ENCODE measurements at places on chromosomes 6 and 20.

DNA sequence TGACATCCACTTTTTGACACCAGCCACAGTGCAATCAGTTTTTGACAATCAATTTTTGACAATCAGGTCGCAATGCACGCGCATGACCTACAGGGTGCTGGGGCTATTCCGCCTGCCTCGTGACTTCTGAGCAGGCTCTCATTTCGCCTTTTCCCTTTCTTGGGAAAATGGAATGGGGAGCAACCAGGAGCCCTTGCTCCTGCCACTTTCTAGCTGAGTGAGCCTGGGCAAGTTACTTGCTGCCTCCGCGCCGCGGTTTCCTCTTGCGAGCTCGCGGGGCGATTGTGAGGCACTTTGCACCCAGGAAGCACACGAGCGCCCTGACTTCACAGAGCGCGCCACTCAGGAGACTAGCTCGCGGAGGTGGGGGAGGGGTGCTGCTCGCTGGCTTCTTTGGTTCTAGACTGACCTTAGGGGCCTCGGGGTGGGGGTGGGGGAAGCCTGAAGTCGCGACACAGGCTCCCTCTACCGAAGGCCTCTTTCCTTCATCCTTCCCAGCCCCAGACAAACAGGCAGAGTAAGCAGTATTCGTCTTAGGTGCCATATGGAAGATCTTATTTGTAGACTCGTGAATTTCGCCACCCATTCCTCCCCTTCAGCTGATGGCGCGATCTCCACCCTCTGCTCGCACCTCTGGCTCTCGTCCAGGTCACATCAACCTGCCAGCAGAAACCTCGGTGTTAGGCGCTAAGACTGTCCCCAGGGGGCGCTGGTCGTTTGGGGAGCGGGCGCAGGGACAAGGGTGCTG lies 4.6 kb downstream of the TP53TG5 start:
- peak; percentile 70 for DNase-seq

DNA sequence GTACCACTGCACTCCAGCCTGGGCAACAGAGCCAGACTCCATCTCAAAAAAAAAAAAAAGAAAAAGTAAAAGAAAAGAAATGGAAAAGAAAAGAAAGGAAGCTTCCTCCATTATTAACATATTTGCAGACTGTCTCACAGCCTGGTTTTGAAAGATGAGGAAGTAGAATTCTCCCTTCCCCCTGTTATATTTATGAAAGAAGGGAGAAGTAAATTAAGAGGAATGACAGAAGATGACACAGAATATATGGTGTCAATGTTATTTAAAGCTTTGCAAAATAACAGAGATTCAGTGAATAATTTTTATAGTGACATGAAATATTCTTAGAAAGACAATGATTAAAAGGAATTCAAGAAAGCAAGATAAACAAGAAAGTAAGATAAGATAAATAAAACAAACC lies 83.7 kb upstream of the PRSS16 start:
- DNase-seq: no peak

- no peak for DNase-seq
These were observed 59.1 kb upstream of the C20orf144 start for GRCh38 chr20:33602826-33603590.

- DNase-seq: no peak
These were observed at the start of gene KCNK17 for GRCh38 chr6:39314273-39314795. TSS of gene KCNK17 (minus strand) at chr6:39314419. CDS start at chr6:39314320, 99 bp downstream.

- DNase-seq: no peak
These were observed at the start of gene EFCAB8 for GRCh38 chr20:32858701-32859372. TSS of gene EFCAB8 (plus strand) at chr20:32858923. CDS start at chr20:32863793, 4,870 bp downstream.

GRCh38 chr6:16800942-16801341 lies 39.7 kb upstream of the ATXN1 start:
- DNase-seq: no peak

Measured in astrocyte of the spinal cord (primary cell).